ENCODE measurements at places on chromosomes 6 and 20.

DNA sequence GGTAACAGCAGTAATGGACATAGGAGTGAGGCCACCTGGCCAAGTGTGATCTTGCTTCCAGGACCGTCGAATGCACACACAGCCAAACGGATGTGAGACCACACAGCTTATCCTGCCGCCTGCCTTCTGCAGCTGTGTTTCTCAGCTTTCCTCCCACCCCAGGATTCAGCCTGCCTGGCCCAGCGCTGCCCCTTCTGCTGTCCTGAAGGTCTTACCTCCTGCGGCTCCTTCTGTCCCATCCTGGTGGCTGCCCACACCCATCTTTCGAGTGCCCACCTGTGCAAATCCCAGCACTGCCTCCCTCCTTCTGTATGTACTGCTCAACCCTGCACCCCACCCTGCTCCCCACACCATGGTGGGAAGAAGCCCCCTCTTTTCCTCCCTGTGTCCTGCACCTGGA lies 49.4 kb upstream of the DACT2 start:
- no peak for DNase-seq

GRCh38 chr20:50526403-50526989 lies 16.3 kb downstream of the PTPN1 start:
- no peak for DNase-seq

DNA sequence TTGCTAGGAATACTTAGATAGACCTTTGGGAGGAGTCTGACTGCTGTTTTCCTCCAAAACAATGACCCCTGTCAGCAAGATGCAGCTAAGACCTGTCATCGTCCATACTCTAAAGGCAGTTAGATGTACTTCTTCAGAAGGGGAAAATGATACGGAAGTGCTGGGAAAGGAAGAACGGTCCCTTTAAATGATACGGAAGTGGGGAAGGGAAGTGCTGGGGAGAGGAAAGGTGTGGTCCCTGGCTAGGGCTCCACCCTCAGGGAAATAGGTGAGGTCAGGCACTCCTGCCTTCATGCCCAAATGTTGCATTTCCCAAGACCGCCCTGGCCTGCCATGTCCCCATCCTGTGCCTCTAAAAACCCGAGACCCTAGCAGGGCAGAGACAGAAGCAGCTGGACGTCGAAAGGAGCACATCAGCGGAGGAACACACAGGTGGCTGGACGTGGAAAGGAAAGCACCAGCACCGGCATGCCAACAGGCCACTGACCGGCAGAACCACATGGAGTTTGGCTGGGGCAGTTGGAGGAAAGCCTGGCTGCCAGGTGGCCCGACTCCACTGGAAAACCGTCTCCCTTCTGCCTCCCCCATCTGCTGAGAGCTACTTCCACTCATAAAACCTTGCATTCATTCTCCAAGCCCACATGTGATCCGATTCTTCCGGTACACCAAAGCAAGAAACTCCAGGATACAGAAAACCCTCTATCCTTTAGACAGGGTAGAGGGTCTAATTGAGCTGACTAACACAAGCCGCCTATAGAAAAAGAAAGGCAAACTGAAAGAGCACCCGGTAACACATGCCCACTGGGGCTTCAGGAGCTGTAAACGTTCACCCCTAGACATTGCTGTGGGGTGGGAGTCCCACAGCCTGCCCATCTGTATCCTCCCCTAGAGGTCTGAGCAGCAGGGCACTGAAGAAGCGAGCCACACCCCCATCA lies 94.6 kb downstream of the FAXC start:
- no peak for DNase-seq

- no peak for DNase-seq
Observed at GRCh38 chr20:16560661-16561060, 12.6 kb downstream of the KIF16B start.

- DNase-seq: no peak
Observed at GRCh38 chr20:38148328-38149102, 16.6 kb downstream of the TGM2 start.

- DNase-seq: peak; percentile 4
Observed at GRCh38 chr6:143746202-143747119, 68.7 kb downstream of the PHACTR2 start.

GRCh38 chr20:47503685-47504084 lies 2.0 kb downstream of the NCOA3 start:
- DNase-seq: no peak

GRCh38 chr20:52552181-52552872 lies 360.7 kb upstream of the ZFP64 start:
- DNase-seq: no peak

DNA sequence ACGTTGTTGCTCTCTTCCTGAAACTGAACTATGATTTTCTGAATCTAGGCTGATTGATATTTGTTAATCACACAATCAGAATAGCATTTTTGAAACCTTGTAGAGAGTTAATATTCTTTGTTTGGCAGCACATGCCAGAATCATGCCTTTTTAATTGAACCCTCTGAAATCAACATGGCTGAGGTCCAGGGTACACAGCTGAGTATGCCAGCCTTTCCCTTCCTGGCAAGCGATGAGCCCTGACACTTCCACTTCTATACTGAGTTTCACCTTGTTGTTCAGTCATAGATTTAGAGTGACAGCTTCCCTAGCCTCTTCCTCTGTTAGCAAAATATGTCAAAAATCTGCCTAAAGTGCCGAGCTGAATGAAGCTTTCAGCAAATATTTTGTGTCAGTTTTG lies 6.8 kb downstream of the HDDC2 start:
- DNase-seq: no peak

DNA sequence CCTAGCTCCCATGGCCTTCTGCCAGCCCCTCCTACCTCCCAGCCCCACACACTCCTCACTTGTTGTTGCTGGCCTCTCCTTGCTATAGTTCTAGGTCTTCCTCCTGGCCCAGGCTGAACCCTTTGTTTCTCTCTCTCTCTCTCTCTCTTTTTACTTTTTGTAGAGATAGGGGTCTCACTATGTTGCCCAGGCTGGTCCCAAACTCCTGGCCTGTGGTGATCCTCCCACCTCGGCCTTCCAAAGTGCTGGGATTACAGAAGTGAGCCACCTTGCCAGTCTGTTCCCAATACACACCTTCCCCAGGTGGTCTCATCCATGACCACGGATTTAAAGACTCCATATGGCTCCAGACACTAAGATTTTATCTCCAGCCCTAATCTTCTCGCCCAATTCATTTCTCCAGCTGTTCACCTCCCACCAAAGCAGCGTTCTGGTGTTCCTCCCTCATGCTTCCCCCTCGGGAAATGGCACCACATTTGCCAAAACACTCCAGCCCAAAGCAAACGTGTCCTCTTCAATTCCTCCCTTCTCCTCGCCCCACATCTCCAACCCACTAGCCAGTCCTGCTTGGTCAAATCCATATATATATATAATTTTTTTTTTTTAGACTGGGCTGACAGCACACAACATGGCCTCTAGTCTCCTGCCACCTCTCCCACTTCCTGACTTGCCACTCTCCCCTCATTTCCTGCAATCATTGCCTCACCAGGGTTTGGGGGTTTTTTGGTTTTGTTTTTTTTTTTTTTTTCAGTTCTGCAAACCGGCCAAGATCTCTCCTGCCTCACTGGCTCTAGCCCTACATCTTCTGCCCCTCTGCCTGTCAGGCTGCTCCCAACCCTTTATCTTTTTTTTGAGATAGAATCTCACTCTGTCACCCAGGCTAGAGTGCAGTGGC lies 104.4 kb downstream of the NCR2 start:
- DNase-seq: no peak

DNA sequence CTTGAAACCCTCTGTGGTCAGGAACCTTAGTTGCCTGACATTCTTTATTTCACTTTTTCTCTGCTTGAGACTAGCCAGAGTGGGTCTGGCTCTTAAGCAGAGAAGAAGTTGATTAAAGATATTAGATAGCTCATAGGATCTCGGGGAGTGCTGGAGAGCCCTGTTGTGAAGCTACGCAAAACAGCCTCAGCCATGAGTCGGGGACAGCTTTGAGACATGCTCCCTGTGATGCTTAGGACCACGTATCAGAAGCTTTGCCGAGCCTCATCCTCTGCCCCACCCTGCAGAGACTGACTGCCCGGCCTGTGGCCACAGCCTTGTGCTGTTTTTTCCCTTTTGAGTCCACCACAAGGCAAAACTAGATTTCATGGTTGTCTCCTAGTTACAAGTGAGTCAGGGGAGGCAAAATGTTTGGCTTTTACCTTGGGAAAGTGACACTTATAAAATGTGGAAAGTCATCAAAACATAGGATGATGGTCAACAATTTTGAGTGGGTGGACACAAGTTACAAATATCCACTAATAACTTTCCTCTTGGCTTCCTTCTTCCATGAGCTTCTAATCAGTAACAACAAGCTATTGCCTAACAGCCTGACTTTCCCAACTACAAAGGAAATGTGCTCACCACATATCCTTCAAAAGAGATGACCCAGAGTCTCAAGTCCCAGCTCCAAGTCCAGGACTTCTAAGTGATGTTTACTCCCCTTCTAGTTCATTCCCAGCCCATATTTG lies 108.4 kb downstream of the JAG1 start:
- no peak for DNase-seq

GRCh38 chr20:33842346-33842745 lies 31.2 kb downstream of the CHMP4B start:
- no peak for DNase-seq

- no peak for DNase-seq
Observed at GRCh38 chr6:169858293-169858934, 107.0 kb downstream of the ERMARD start.

DNA sequence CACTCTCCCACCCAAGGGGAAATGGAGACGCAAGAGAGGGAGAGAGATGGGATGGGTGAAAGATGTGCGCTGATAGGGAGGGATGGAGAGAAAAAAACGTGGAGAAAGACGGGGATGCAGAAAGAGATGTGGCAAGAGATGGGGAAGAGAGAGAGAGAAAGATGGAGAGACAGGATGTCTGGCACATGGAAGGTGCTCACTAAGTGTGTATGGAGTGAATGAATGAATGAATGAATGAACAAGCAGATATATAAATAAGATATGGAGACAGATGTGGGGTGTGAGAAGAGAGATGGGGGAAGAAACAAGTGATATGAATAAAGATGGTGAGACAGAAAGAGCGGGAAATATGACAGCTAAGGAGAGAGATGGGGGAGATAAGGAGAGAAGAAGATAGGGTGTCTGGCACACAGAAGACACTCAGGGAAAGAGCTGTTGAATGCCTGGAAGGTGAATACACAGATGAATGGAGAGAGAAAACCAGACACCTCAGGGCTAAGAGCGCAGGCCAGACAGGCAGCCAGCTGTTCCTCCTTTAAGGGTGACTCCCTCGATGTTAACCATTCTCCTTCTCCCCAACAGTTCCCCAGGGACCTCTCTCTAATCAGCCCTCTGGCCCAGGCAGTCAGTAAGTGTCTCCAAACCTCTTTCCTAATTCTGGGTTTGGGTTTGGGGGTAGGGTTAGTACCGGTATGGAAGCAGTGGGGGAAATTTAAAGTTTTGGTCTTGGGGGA lies 754 bp downstream of the TNF start:
- DNase-seq: no peak

- DNase-seq: no peak
Observed at GRCh38 chr20:63024573-63025392, 18.0 kb upstream of the BHLHE23 start.

DNA sequence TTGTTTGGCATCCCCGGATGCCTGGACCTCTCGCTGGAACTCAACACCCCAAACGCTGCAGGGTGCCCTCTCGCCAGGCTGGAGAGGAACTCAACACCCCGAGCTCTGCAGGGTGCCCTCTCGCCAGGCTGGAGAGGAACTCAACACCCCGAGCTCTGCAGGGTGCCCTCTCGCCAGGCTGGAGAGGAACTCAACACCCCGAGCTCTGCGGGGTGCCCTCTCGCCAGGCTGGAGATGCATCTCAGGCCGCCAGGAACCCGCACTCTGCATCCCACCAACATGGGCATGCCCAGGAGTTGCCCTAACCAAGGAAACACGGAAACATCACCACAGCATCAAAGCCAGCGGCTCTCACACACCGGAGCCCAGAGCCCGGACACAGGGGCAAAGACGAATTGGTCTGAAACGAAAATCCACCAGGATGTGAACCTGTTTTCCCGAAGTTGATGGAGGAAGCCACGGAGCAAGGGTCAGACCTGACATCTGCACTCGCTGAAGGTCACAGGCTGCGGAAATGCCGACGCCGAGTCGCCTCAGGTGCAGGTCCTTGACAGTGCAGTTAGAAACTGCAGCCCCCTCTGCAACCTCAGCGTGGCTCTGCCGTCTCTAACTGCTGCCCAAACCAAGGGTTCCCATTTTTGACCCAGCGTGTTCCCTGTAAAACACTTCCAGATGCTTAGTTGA lies 37.5 kb downstream of the DLL1 start:
- DNase-seq: no peak

GRCh38 chr6:53898026-53898795 lies 103.4 kb downstream of the LRRC1 start:
- no peak for DNase-seq

- DNase-seq: no peak
Observed at GRCh38 chr6:41688256-41688965, 47.0 kb downstream of the TFEB start.

GRCh38 chr6:3929281-3929798 lies 80.2 kb downstream of the FAM50B start:
- DNase-seq: no peak

- no peak for DNase-seq
Observed at GRCh38 chr6:28553986-28554881, 28.6 kb downstream of the GPX5 start.

GRCh38 chr6:167812088-167812487 lies 14.6 kb upstream of the AFDN start:
- DNase-seq: no peak

DNA sequence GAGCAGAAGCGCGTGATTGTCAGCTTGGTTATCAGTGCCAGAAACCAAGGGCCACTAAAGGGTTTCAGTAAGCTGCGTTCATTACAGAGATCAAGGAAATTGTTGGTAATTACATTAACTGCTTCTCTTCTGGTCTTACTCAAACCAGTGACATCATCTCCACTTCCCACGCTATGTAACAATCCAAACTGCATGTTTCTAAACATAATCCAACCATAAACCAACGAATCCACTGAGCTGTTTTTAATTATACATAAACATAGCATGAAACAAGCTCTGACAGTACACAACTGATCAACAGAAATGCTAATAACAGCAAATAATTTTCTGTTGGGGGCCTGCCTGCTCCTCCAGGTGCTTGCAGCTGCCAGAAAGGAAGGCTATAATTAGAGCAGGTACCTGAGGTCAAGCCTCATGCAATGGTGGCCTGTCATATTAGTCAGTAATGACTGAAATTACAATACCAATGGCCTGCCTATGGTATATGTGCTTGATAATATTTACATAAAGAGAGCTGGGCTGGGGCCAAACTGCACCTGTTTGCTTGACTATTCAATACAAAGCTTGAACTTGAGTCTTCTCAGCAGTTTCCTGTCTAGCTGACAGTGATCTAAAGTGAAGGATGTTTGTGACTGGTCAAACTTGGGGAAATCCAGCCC lies 40.1 kb downstream of the ILRUN start:
- DNase-seq: peak; percentile 21

GRCh38 chr6:157145656-157146285 lies 177.5 kb downstream of the TMEM242 start:
- no peak for DNase-seq

GRCh38 chr6:88238065-88238464 lies 71.9 kb upstream of the CNR1 start:
- no peak for DNase-seq

DNA sequence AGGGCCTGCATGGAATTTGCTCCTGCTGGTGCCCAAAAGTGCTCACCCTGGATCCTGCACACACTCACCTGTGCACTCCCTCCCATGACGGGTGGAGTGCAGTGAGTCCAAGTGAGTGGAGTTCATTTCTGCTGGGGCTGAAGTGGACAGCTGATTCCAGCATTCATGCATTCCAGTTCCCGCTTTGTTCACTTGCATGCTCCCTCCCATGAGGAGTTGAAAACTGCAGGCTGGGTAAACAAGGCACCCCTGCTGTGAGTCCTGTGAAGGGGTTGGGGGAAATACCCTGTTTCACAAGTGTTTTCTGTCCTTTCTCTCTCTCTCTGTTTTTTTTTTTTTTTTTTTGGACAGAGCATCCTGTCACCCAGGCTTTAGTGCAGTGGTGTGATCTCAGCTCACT lies 454.1 kb upstream of the NOX3 start:
- no peak for DNase-seq

Measured in T47D (cell line).